ENCODE measurements at places on chromosomes 3 and 15. TPM values are rescaled to one million over a fixed set of nuclear protein-coding genes. Genes with fewer than 3 reads are reported as not detected.
A peak's percentile ranks its signal among the peaks of the same experiment; 100 is the strongest.

Gene LINGO1
- 1.0 TPM for total RNA-seq

Gene CELSR3
- 1.7 TPM for total RNA-seq

DNA sequence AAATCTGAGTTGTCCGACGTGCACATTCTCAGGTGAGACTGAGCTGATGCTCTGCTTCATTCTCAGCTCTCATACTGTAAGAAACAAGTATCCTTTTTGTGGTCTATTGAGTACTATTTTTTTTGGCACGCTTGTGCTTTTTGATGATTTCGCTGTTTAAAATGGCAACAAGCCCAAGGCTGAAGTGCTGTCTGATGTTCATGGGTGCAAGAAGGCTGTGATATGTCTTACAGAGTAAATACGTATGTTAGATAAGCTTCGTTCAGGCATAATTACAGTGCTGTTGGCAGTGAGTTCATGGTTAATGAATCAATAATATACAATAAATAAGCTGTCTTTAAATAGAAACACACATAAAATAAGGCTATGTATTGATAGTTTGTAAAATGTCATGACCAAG is 27.2 kb downstream of the AQR start:
- no peaks in the 10 kb centered on the region for H3K27me3 ChIP-seq
- H3K27ac ChIP-seq: no peak overlapping the region
- no peak overlapping the region for H3K4me3 ChIP-seq
- H3K4me1 ChIP-seq: peaks cover 6% of the 10 kb centered on the region
- DNase-seq: peak; percentile 8
- H3K36me3 ChIP-seq: peaks cover 11% of the 10 kb centered on the region

Gene LMAN1L
- not detected for total RNA-seq

DNA sequence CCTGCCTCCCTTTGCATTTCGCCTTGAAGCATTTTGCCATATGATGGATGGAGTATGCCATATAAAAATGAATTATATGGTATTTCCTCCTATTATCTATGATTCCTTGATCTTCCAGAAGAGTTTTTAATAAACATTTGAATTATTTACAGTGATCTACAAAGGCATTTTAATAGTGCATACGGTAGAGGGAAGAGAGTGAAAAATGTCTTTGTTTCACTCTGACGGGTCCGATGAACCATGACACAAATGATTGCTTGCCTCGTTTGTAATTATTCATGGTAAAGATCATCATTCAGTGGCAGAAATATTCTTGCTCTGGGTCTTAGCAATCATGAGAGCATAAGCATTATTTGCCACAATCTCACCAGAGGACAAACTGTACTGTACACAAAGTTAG is 1010.9 kb downstream of the NTRK3 start:
- H3K27me3 ChIP-seq: no peaks in the 10 kb centered on the region
- H3K36me3 ChIP-seq: no peaks in the 10 kb centered on the region
- H3K4me3 ChIP-seq: no peak overlapping the region
- DNase-seq: no peak
- no peaks in the 10 kb centered on the region for H3K4me1 ChIP-seq

DNA sequence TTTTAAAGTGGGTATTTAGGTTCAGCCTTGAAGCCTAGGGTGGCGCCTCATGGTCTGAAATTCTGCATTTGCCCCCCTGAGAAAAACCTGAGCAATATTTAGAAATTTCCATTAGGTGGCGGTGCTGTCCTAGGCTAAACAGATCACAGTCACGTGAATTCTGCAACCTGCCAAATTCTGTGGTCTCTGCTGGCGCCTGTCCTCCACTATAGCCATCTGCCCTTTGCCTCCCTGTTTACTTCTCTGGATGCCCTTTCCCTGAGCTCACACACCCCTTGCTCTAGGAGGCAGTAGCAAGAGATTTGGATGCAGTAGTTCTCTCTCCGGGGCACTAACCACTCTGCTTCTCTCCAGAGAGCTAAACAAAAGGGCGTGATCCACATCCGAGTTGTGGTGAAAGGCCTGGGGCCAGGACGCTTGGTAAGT is 9.1 kb downstream of the MRPS11 start:
- peaks cover 32% of the 10 kb centered on the region for H3K36me3 ChIP-seq
- no peaks in the 10 kb centered on the region for H3K27me3 ChIP-seq
- H3K27ac ChIP-seq: no peak overlapping the region
- H3K4me1 ChIP-seq: no peaks in the 10 kb centered on the region
- DNase-seq: peak; percentile 49

GRCh38 chr3:18396428-18396827 is 28.7 kb downstream of the SATB1 start:
- H3K36me3 ChIP-seq: peaks cover 11% of the 10 kb centered on the region
- no peak for DNase-seq
- no peak overlapping the region for H3K4me3 ChIP-seq
- no peak overlapping the region for H3K27ac ChIP-seq
- peaks cover 7% of the 10 kb centered on the region for H3K4me1 ChIP-seq

- no peak overlapping the region for H3K27ac ChIP-seq
- H3K4me1 ChIP-seq: no peaks in the 10 kb centered on the region
- H3K36me3 ChIP-seq: no peaks in the 10 kb centered on the region
- no peak overlapping the region for H3K4me3 ChIP-seq
- H3K27me3 ChIP-seq: no peaks in the 10 kb centered on the region
These were observed 576.9 kb downstream of the TUSC7 start for GRCh38 chr3:117286488-117286887.

DNA sequence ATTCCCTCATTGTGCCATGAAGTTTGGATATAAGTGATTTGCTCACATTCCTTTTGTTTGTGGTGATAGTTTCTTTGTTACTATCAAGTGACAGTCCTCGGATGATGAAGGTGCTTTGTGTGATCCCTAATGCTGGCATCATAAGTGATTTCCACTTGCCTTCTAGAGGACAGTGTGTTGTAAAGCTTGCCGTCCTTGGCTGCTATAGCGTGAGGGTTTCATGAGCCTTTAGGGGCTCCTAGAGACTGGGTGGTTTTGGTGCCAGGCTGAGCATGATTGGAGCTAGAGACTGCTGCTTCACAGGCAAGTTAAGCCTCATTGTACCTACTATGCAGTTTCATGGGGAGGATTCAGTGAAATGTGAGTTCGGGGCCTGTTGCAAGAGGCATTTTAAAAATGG is 12.4 kb downstream of the SNRK start:
- peak overlapping the region; percentile 27 for H3K27ac ChIP-seq
- no peak overlapping the region for H3K4me3 ChIP-seq
- peaks cover 23% of the 10 kb centered on the region for H3K4me1 ChIP-seq
- H3K27me3 ChIP-seq: no peaks in the 10 kb centered on the region
- peaks cover 8% of the 10 kb centered on the region for H3K36me3 ChIP-seq

Gene ITIH1
- total RNA-seq: not detected

DNA sequence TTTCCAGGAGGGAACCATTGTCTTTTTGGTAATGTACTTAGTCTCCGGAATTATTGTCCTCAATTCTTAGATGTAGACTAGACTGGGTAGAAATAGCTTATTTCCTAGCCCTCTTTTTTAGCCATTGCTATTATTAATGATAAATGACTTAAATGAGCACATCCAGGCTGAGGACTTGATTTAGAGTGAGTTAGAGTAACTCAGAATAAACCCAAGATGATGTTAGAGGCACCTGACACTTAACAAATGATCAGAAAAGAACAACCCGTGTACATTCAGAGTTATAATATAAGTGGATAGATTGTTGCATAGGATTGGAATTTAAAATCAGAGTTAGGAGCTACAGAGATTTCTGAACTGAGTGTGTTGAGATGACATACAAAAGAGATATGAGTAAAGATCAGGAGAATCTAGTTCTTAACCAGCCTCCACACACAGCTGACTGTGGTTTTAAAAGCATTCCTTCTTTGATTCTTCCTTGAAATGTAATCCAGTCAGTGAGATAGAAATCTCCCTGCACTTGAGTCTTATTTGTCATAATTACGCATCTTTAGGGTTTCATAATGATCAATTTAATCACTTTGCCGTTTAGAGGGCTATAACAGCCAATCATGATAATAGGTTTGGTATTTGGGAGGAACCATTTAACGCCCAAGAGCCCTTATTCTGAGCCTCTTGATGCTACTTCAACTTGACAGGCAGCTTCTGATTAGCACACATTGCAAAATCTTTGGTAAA is 366.5 kb downstream of the GAP43 start:
- H3K4me1 ChIP-seq: no peaks in the 10 kb centered on the region
- H3K27me3 ChIP-seq: no peaks in the 10 kb centered on the region
- DNase-seq: no peak
